ENCODE measurements at places on chromosomes 4 and X.

DNA sequence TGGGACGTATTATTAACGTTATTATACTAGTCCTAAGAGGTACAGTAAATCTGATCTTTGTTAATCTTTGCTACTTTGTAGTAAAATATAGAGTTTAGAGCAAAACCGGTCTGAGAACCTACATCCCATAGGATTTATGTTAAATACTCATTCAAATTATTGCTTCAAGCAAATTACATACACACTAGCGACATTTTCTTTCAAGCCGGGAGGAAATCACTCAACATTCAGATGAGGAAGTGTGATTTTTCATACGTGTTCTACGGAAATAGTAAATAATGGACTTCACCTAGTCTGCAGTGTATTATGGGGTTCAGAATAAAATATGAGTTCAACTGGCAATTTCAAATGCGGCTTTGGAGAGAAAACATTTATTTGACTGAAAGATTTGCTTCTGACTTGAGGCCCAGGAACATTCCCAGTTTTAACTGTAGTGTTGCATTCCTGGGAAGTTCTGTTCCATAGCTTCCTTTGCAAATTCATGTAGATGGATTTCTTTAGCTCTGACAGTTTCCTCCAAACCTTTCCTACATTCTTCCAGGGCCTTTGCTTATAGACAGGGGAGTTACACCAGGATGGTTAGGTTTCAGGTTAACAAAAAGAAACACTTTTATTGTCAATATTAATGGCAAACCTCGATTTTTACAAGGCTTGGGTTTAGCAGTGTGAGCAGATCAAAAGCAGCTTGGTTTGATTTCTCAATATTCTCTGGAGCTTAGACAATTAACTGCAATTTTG lies 5.3 kb upstream of the HAND2 start:
- DNase-seq = no peak

DNA sequence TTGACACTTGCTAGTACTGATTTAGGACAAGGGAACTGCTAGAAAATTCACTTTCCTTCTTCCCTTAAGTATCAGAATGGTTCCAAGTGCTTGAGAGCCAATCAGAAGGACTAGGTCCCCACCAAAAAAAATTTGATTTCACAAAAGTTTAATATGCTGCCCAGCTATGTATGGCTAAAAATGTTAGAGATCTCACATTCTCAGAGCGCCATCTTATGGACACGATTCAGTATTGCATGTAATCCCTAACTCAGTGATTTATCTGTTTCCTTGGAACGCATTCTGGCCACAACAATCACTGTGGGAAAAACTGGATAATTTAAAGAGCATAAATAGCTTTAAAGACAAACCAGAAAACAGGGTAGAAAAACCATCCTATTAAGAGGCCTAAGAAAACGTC lies 255.1 kb upstream of the GPC4 start:
- DNase-seq = no peak

- no peak for DNase-seq
These were observed 519.2 kb downstream of the RPA4 start for GRCh38 chrX:97402903-97403302.

DNA sequence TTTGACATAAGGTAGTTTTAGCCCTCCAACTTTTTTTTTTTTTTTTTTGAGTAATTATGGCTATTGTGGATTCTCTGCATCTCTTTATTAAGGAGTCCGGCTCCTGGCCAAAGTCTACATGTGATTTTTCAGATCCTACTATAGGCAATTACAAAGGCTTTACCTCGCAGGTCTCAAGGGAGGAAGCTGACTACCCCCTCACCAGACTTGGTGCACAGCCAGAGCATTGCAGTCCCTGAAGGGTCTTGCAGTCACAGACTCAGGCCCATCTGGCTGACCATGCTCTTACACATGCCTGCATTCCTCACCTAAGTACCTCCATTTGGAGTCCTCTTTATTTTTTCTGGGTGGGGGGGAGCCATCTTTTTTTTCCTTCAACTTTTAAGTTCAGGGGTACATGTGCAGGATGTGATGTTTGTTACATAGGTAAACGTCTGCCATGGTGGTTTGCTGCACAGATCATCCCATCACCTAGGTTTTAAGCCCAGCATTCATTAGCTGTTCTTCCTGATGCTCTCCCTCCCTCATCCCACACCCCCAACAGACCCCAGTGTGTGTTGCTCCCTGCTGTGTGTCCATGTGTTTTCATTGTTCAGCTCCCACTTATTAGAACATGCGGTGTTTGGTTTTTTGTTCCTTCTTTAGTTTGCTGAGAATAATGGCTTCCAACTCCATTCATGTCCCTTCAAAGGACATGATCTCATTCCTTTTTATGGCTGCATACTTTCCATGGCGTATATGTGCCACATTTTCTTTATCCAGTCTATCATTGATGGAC lies 88.4 kb upstream of the STIM2 start:
- no peak for DNase-seq

GRCh38 chr4:118756958-118757357 lies 71.8 kb downstream of the METTL14 start:
- no peak for DNase-seq
